ENCODE measurements at places on chromosomes 4 and X. TPM values are rescaled to one million over a fixed set of nuclear protein-coding genes. Genes with fewer than 3 reads are reported as not detected.

ZCCHC12 gene
- total RNA-seq: 0.47 TPM

SRP72 gene
- 119 TPM for total RNA-seq

GRCh38 chr4:62377245-62377644, 1177.1 kb downstream of the ADGRL3 start:
- no peaks in the 10 kb centered on the region for H3K36me3 ChIP-seq
- DNase-seq: no peak
- H3K27ac ChIP-seq: no peak overlapping the region
- no peaks in the 10 kb centered on the region for H3K27me3 ChIP-seq
- H3K4me3 ChIP-seq: no peak overlapping the region

DNA sequence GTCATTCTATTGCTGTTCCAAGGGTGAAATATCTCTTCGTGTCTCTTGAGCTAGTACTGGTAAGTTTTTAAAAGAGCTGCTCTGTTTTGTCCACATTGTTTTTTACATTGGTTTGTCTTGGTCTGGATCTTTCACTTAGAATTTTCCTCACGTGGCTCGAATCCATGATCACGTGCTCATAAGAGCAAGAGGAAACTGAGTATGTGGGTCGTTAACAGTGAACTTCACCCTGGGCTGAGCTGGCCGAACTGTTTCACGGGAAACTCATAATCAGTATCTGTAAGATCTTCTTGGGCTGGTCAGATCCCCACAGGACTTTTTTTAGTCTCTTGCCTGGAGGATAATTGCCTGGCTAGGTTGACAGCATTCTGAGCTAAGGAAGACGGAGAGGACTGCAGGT, 77.8 kb upstream of the HELT start:
- H3K27ac ChIP-seq: no peak overlapping the region
- H3K4me3 ChIP-seq: no peak overlapping the region
- H3K27me3 ChIP-seq: no peaks in the 10 kb centered on the region
- DNase-seq: no peak
- H3K4me1 ChIP-seq: no peaks in the 10 kb centered on the region

DNA sequence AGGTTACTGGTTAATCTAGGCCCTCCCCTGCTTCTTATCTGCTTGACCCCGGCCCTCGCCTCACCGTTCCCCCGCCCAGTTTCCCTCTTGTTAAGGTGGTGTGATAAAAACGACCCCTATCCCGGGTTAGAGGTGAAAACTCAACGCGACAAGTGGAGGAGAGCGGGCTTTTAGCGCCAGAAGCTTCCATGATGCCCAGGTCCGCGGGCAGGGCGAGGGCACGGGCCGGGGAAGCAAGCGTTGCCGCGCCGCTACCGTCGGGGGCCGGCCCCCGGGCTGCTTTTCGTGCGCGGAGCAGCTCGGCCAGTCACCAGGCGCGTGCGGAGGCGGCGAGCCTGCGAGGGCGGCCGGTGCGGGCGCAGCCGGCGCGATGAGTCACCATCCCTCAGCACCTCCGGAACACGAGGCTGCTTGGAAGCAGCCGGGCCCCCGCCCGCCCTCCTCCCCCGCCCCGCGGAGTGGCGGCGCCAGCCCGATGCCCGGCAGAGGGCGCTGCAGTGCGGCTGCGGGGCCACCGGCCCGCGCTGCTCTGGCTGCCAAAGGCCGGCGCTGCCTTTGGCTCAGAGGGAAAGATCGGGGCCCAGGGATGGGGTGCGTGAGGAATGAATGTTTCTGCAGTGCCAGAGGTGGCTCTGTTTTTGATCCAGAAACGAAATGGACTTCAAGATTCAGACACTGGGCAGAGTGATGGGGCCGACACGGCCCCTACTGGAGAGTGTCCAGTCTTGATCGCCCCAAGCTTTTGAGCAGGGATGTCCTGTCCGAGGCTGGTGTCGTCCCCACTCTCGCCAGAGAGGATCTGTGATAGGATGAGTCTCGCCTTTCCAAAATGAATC, 107.8 kb downstream of the NHSL2 start:
- H3K27me3 ChIP-seq: no peaks in the 10 kb centered on the region
- no peaks in the 10 kb centered on the region for H3K36me3 ChIP-seq
- peak; percentile 78 for DNase-seq
- no peak overlapping the region for H3K27ac ChIP-seq
- H3K4me1 ChIP-seq: peaks cover 25% of the 10 kb centered on the region
- peak overlapping the region; percentile 10 for H3K4me3 ChIP-seq

ZNF595 gene
- 16.3 TPM for total RNA-seq

- no peaks in the 10 kb centered on the region for H3K36me3 ChIP-seq
- no peaks in the 10 kb centered on the region for H3K4me1 ChIP-seq
- H3K27ac ChIP-seq: no peak overlapping the region
- no peaks in the 10 kb centered on the region for H3K27me3 ChIP-seq
- DNase-seq: no peak
Measured at GRCh38 chr4:33302321-33302720, 2582.2 kb downstream of the PCDH7 start.

DNA sequence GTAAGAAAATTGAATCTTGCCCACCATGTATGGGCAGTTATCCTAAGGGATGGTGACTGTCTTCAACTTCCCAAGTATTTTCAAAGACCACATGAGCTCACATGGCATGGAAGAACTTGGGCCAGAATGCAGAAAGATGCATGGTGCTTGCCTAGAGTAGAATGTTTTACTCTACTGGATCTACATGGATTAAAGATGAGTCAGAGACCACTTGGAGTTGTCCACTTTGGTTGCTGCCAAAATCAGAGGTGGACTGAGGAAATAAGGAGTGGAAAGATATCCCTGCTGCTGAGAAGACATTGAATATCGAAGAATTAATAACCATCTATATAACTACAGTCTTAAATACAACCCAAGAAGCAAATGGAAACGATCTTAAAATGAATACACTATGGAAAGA, 498.1 kb downstream of the NLGN4X start:
- H3K27me3 ChIP-seq: no peaks in the 10 kb centered on the region
- no peaks in the 10 kb centered on the region for H3K36me3 ChIP-seq
- H3K4me3 ChIP-seq: no peak overlapping the region
- no peak for DNase-seq
- no peaks in the 10 kb centered on the region for H3K4me1 ChIP-seq
- no peak overlapping the region for H3K27ac ChIP-seq

DNA sequence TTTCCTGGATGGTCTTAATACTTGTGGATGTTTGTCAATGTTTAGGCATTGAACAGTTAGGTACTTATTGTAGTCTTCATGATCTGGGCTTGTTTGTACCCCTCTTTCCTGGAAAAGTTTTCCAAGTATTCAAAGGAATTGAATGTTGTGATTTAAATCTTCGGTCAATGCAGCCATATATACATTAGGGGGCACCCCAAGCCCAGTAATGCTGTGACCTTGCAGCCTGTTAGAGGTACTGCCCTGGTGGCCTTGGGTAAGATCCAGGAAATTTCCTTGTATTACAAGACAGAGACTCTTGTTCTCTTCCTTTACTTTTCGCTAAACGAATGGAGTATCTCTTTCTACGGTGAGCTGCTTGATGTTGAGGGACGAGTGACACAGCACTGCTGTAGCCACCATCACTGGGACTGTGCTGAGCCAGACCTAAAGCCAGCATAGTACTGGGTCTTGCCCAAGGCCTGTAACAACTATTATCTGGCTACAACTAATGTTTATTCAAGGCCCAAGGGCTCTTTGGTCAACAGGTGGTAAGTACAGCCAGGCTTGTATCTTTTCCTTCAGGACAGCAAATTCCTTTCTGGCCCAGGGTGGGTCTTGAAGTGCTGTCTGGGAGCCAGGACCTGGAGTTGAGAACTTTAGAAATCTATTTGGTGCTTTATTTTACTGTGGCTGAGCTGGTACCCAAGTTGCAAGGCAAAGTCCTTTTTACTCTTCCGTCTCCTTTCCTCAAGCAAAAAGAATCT, 118.3 kb upstream of the ATOH1 start:
- H3K27me3 ChIP-seq: no peaks in the 10 kb centered on the region
- no peaks in the 10 kb centered on the region for H3K36me3 ChIP-seq
- DNase-seq: no peak
- no peak overlapping the region for H3K4me3 ChIP-seq

DNA sequence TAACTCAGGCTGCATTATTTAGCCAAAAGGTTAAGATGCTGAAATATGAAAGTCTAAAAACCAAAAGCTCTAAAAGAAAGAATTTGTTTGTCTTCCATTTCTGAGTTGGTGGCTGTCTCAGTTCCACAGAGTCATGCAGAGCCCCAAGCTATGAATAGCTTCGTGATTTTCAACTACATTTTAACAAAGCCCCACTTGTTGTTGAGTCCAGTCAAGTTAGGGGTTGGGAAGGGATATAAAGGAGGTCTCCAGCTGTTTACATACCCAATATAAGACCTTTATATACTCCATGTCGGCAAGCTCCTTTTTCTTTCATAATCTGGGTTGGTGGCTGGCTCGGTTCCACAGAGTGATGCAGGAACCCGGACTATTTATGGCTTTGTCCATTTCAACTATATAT, 924.6 kb upstream of the PRKX start:
- no peaks in the 10 kb centered on the region for H3K27me3 ChIP-seq
- no peak for DNase-seq
- H3K27ac ChIP-seq: no peak overlapping the region
- no peaks in the 10 kb centered on the region for H3K36me3 ChIP-seq
- H3K4me3 ChIP-seq: no peak overlapping the region
- H3K4me1 ChIP-seq: no peaks in the 10 kb centered on the region

DNA sequence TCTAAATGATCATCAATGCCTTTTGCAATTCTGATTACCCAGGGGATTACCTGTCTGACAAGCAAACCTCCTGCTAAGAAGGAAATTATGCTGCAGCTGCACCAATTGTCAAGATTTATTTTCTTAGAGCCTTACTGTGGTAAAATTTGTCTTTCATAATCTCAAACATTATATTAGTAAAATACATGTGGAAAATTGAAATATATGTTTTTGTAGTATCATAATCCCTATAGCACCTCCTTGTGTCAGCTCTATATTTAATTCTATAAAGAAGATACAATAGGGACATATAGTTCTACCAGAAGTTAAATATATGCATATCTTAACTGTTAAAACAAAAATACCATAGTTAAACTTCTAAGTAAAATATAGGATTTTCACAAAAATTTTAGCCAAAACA, 655.6 kb upstream of the PCDH10 start:
- no peak for DNase-seq
- H3K27ac ChIP-seq: no peak overlapping the region
- H3K4me3 ChIP-seq: no peak overlapping the region
- no peaks in the 10 kb centered on the region for H3K36me3 ChIP-seq

- H3K4me3 ChIP-seq: no peak overlapping the region
- H3K27ac ChIP-seq: no peak overlapping the region
- no peaks in the 10 kb centered on the region for H3K27me3 ChIP-seq
- peaks cover 23% of the 10 kb centered on the region for H3K36me3 ChIP-seq
Measured at GRCh38 chrX:149950681-149951080, 12.4 kb upstream of the EOLA2 start.

SPOCK3 gene
- not detected for total RNA-seq

DNA sequence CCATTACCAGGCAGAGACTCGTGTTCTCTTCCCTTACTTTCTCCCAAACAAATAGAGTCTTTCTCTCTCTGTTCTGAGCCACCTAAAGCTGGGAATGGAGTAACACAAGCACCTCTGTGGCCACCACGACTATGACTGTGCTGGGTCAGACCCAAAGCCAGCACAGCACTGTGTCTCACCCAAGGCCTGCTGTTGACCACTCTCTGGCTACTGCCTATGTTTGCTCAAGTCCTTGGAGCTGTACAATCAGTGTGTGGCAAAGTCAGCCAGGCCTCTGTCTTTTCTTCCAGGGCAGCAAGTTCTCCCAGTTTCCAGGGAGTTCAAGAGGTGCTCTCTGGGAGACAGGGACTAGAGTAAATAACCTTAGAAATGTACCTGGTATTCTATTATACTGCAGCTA, 239.4 kb downstream of the FAM47A start:
- no peak overlapping the region for H3K4me3 ChIP-seq
- no peaks in the 10 kb centered on the region for H3K27me3 ChIP-seq
- H3K27ac ChIP-seq: no peak overlapping the region
- H3K4me1 ChIP-seq: no peaks in the 10 kb centered on the region
- no peak for DNase-seq
- no peaks in the 10 kb centered on the region for H3K36me3 ChIP-seq

C4orf33 gene
- 9.1 TPM for total RNA-seq

GRCh38 chr4:182697094-182697493, 220.1 kb downstream of the DCTD start:
- no peaks in the 10 kb centered on the region for H3K36me3 ChIP-seq
- H3K27ac ChIP-seq: no peak overlapping the region
- no peak for DNase-seq

DNA sequence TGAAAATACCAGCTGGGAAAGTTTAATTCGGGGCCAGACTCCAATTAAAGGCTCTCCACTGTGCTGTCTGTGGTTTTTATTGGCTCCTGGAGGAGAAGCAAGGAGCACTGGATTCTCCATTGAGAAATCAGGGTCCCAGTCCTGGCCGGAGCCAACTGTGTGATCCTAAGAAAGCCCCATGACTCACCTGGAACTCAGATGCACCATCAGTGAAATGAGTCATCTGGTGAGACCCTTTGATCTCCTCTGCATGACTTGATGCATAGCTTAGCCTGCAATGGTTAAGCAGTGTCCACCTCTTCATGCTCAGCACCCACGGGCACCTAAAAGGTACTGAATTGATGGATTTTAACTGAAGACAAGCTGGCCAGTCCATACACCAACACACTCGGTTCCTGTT, 119.2 kb upstream of the VCX3B start:
- H3K4me1 ChIP-seq: no peaks in the 10 kb centered on the region
- no peak for DNase-seq
- H3K36me3 ChIP-seq: no peaks in the 10 kb centered on the region
- H3K27ac ChIP-seq: no peak overlapping the region

DNA sequence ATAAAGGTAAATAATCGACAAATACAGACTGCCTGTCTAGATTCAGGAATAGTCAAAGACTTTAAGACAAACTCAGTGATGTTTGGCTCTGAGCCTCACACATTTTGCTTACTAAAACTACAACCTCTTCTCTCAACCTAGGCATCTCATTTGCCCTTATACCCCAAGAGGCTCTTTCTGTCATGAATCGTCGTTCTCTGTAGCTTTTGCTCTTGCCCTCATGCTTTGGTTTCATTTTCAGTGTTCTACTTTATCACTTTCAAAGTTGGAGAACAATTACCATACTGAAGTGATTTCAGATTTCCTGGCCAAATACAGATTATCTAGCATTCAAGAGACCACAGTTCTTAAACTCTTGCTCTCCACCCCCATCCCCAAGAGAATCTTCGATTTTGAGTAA, 114.1 kb upstream of the RAP2C start:
- H3K36me3 ChIP-seq: no peaks in the 10 kb centered on the region
- H3K4me1 ChIP-seq: no peaks in the 10 kb centered on the region
- no peak overlapping the region for H3K27ac ChIP-seq
- H3K4me3 ChIP-seq: no peak overlapping the region
- no peak for DNase-seq

GRCh38 chr4:47876310-47876709, 38.1 kb downstream of the NFXL1 start:
- no peak for DNase-seq
- H3K4me1 ChIP-seq: no peaks in the 10 kb centered on the region
- no peaks in the 10 kb centered on the region for H3K27me3 ChIP-seq
- no peak overlapping the region for H3K4me3 ChIP-seq

GRCh38 chrX:21723084-21723483, 34.8 kb downstream of the SMPX start:
- no peak overlapping the region for H3K27ac ChIP-seq
- no peaks in the 10 kb centered on the region for H3K27me3 ChIP-seq
- no peak overlapping the region for H3K4me3 ChIP-seq
- no peak for DNase-seq
- no peaks in the 10 kb centered on the region for H3K36me3 ChIP-seq

COQ2 gene
- total RNA-seq: 9.2 TPM
